ENCODE measurements at places on chromosomes 1 and 21. TPM values are rescaled to one million over a fixed set of nuclear protein-coding genes. Genes with fewer than 3 reads are reported as not detected.

GRCh38 chr1:17852383-17852782 lies 97.2 kb downstream of the ACTL8 start:
- H3K27ac ChIP-seq = no peak overlapping the region
- H3K36me3 ChIP-seq = no peaks in the 10 kb centered on the region
- no peak overlapping the region for H3K4me3 ChIP-seq
- DNase-seq = no peak
- no peaks in the 10 kb centered on the region for H3K27me3 ChIP-seq

DNA sequence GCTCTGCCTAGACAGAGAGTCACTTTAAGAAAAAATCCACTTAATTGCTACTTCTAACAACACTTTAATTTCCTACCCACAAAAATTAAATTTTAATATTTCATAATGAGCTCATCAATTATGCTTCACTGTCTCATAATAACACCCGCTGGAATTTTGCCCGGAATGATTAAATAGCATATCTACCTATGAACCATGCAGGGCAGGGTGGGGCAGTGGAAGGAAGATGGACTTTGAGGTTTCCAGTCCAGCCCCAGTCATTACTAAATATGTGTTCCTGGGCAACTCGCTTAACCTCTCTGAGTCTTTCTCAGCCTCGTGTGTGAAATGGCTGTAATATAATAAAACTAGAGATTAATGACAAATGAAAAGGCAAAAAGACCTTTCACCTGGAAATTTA lies 32.8 kb upstream of the SLC45A1 start:
- H3K36me3 ChIP-seq = no peaks in the 10 kb centered on the region
- H3K4me1 ChIP-seq = no peaks in the 10 kb centered on the region
- H3K27ac ChIP-seq = no peak overlapping the region
- no peaks in the 10 kb centered on the region for H3K27me3 ChIP-seq

CPLANE2 gene
- 4.6 TPM for total RNA-seq

DNA sequence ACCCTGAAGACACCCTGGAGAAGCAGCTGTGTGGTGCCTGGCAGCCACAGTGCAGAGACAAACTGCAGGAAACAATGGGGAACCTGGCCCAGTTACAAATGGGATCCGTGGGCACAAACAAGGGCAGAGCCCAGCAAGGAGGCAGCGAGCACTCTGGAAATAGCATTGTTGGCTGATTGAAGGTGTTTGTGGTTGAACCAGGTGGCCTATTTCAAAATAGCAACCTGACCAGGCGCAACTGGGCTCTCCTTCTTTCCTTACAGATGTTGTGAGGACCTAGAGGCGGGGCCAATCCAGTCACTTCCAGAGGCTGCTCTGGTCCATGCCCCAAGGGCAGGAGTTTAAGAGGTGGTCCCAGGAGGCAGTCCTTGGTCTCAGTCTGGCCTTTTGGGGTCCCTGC lies 21.7 kb upstream of the ZBTB21 start:
- DNase-seq = no peak
- no peaks in the 10 kb centered on the region for H3K36me3 ChIP-seq
- H3K4me3 ChIP-seq = no peak overlapping the region
- H3K4me1 ChIP-seq = peaks cover 4% of the 10 kb centered on the region
- H3K27me3 ChIP-seq = no peaks in the 10 kb centered on the region

- H3K4me3 ChIP-seq = no peak overlapping the region
- no peak overlapping the region for H3K27ac ChIP-seq
- H3K27me3 ChIP-seq = no peaks in the 10 kb centered on the region
- no peaks in the 10 kb centered on the region for H3K36me3 ChIP-seq
Measured at GRCh38 chr21:28152732-28153131, 839.9 kb downstream of the LTN1 start.

GRCh38 chr1:153614906-153615305 lies 1.2 kb downstream of the S100A14 start:
- H3K4me1 ChIP-seq = peaks cover 21% of the 10 kb centered on the region
- no peaks in the 10 kb centered on the region for H3K36me3 ChIP-seq
- no peaks in the 10 kb centered on the region for H3K27me3 ChIP-seq
- no peak overlapping the region for H3K27ac ChIP-seq

DNA sequence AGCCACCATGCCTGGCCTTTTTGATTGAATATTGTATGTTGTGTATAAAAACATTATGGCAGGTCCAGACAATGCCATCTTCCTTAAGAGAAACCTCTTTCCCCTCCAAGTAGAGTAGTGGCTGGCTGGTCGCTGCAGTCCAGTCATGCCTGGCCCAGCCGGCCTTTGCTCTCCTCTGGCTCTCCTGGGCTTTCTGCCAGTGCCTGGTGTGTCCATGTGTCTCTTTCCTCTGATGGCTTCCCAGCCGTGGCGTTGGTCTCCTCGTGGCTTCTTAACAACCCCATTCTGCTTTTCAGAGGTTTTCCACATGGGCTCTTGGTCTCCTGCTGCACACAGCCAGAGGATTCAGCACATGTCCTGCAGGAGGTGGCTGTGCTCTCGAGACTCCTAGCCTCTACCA lies 58.7 kb downstream of the DIP2A start:
- no peak overlapping the region for H3K27ac ChIP-seq
- no peaks in the 10 kb centered on the region for H3K36me3 ChIP-seq
- H3K27me3 ChIP-seq = no peaks in the 10 kb centered on the region
- no peaks in the 10 kb centered on the region for H3K4me1 ChIP-seq
- DNase-seq = no peak
